ENCODE measurements at places on chromosomes 1 and 21. TPM values are rescaled to one million over a fixed set of nuclear protein-coding genes. Genes with fewer than 3 reads are reported as not detected.

Gene CLCA1
- not detected for total RNA-seq

Gene LCE6A
- total RNA-seq, result not detected

Gene SELENBP1
- total RNA-seq, result 119 TPM

Gene SEMA4A
- 1.4 TPM for total RNA-seq

Gene LRRC71
- total RNA-seq, result not detected

Gene CCDC28B
- total RNA-seq, result 25.0 TPM

Gene MAP1LC3C
- total RNA-seq, result 0.24 TPM

Gene DCST2
- total RNA-seq, result 0.16 TPM

Gene IKBKE
- total RNA-seq, result 0.46 TPM

Gene OLIG2
- not detected for total RNA-seq

Gene NBPF8
- 1.00 TPM for total RNA-seq

DNA sequence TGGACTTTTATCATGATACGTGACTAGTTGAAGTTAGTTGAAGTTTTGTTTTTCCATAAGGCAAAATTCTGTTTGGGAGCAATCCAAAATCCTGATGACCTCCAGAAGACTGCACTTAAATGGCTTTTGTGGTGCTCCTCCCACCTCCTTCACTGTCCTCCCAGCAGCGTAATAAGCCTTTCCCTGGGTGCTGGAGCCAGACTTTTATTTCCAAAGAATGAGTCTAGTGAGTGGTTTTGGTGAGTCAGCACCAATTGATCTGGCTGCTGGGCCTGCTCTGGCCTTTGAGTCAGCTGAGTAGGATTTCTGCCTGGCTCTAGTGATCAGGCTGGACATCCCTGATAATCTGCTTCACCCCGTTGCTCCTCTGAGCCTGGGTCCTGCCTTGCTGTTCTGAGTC, 21.7 kb upstream of the KCND3 start:
- DNase-seq, result no peak

DNA sequence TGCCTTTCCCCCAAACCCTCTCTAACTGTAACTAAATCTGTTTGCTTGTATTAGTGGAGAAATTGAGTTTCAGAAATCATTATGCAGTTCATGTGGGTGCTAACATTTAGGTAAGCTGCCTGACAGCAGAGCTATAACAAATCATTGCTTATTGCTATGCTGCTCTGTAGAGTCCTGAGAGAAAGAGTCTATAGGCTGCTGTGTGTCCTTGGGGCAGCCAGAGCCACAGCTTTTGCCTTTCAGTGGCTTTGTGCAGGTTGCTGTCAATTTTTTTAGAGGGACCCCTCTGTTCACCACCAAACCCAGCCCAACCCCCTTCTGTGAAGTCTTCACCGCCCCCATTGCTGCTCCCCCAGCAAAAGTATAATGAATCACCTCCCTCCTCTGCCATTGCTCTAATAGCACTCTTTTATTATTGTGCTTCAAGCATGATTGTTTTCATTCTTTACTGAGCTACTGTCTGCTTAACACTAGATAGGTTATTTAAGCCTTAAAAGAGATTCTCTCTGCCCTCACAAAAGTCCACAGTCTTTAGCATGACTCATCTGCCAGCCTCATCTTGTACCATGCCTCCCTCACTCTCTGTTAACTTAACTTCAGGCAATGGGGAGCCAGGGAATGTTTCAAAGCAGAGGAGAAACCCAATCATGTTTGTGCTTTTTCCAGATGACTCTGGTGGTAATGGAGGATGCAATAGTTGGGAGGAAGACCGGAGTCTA, 38.6 kb downstream of the DIRAS3 start:
- no peak for DNase-seq

DNA sequence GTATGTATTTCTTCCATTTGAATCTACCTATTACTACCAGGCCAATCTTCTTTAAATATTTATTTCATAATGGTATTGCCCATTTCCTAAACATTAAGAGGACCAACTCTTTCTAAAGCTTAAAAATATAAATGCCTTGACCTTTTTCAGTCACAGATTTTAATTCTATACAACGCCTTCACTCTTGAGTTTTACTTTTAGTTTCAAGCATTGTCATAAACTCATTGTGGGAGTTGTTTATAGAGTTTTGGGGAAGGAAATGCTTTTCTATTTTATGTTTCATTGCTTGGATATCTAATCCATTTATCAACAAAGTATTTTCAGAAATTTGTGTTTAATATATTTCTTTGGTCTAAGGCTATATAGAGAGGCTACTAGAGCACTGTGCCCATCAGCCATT, 155.8 kb downstream of the DPYD start:
- DNase-seq, result no peak

DNA sequence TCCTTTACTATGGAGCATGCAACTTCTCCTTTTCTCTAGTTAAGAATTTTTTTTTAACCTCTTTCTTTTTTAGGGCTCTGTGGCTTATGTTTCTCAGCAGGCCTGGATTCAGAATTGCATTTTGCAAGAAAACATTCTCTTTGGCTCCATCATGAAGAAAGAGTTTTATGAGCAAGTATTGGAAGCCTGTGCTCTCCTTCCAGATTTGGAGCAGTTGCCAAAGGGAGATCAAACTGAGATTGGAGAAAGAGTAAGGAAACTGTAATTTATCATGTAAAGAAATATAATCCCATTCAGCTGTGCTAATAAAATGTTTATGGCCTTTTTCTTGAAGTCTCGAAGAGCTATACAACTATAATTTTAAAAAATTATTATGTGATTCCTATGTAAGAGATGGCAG, 70.1 kb downstream of the HSPA13 start:
- DNase-seq, result no peak

GRCh38 chr1:58781541-58782177, 2.2 kb downstream of the JUN start:
- peak; percentile 83 for DNase-seq

GRCh38 chr1:203700901-203701300, 64.1 kb upstream of the LAX1 start:
- no peak for DNase-seq

DNA sequence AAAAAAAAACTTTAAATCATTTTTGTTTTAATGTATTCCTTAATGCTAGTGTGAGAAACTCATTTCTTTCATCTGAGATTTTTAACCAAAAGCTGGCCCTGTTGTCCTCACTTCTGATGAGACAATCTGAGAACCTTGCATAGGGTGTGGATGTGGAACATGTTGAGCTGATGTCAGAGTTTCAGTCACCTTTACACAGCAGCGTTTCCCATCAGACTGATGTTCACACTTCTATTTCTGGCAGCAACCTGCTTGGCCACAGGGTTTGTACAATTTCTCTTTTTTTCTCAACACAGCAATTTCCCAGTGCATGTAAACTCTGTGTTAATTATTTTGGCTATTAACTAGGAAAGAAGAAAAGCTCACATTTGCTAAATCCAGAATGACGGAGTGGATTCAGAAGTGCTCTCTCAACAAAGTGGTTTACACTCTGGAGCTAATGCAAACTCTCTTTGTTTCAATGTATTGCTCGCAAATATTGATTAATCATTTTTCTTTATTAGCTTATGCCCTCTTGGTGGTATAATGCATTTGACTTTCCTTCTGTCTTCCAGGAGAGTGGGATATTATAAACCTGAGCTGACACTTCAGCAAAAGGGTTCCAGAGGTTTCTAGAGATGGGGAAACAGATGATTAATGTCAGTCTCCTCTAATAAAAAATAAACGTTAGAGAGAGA, 70.5 kb upstream of the HSPA13 start:
- no peak for DNase-seq

GRCh38 chr21:33122507-33122906, 52.6 kb downstream of the OLIG1 start:
- no peak for DNase-seq

- no peak for DNase-seq
Measured at GRCh38 chr1:187788718-187789117, 960.0 kb downstream of the PLA2G4A start.

GRCh38 chr1:43015269-43015668, 56.6 kb upstream of the SLC2A1 start:
- DNase-seq, result no peak

GRCh38 chr21:21530680-21531079, 532.5 kb downstream of the NCAM2 start:
- no peak for DNase-seq

- DNase-seq, result no peak
Measured at GRCh38 chr1:23551849-23552248, 7.5 kb downstream of the ID3 start.

GRCh38 chr21:42639646-42640152, 13.7 kb upstream of the PDE9A start:
- peak; percentile 1 for DNase-seq

- DNase-seq, result no peak
Measured at GRCh38 chr1:69252696-69253095, 315.0 kb upstream of the LRRC7 start.

GRCh38 chr21:44909719-44910118, 11.0 kb downstream of the ITGB2 start:
- DNase-seq, result no peak

- DNase-seq, result no peak
Measured at GRCh38 chr1:64235181-64235580, 31.8 kb downstream of the UBE2U start.

DNA sequence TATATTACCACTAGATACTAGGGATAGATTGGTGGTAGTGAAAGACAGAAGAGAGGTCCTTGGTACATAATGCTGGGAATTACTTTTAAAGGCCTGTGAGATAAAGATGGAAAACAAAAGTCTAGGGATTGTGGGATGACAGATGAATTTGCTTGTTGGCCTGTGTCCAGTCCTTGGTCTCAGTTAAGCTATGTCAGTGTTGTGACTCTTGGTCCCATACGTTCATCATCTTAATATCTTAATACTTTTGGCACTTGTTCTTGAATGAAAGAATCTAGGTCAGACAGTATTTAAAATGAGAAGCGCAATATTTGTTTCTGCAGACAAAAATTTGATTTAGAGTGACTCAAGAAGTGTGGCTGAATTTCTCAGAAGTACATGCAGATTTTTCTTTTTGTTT, 7.6 kb downstream of the RPL5 start:
- DNase-seq, result no peak

- DNase-seq, result no peak
Measured at GRCh38 chr1:38028105-38028591, 15.6 kb downstream of the UTP11 start.

DNA sequence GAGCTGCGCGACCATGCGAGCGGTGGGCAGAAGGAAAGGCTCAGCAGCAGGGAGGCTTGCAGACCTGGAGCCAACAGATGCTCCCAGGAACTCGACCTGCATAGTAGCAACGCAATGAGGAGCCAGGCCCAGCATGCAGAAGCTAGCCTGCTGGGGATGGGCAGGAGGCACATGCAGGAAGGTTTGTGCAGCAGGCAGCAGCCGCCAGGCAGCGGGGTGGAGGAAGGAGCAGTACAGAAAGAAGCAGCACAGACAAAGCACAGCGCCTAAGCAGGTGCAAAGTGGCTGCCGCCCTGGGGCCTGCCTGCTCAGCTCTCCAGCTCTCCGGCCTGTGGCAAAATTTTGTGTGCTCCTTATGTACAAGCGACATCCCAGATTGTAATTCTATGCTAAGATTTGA, 213.5 kb upstream of the MAP1LC3C start:
- no peak for DNase-seq

DNA sequence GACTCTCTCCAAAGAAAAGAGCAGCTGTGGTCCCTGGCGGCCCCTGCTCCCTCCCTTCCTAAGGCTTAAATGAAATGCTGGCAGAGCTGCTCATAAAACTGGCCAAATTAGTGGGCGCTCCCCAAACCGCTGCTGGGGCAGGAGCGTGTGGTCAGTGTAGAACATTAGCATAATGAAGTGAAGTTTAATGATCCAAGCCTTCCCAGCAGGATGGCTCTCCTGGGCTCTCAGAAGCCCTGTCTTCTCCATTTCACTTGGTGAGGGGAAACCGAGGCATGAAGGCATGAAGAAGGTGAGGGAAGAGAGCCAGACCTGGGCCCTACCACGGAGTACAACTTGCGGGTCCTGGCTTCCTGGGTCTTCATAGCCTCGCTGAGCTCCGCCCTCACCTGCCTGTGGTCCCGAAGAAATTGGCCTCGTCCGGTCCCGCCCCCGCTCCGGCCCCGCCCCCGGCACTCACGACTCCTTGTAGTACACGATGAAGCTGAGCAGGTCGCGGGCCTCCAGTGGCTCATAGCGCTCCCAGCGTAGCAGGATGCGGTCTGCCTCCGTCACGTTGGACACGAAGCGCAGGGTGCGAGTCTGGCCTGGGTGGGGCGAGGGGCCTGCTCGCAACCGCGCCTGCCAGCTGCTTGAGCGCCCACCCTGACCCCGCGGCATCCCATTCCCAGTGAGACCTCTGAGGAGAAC, 10.3 kb downstream of the INSRR start:
- DNase-seq, result no peak

Data from Right ventricle myocardium superior (tissue), 1 donor.